AML-193 (cell line): ENCODE measurements at places on chromosomes 5 and 9.
A peak's percentile ranks its signal among the peaks of the same experiment; 100 is the strongest.

DNA sequence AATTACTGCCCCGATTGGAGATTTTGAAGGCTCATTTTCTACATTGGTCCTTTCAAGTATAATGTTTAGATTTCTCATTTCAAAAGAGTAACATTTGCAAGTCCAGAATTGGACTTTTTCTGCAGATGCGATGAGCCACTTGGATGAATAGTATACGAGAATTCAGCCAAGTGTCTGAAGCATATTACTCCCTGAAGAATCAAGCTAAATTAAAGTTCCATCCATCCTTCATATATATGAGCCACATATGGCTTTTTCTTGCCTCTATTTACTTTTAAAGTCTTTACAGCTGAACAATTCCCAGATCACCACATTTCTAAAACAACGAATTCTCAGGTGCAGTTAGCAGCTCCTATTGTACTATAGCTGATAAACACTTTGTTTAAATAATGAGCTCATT is 288.7 kb downstream of the CEMIP2 start:
- DNase-seq = no peak

- no peak for DNase-seq
Observed at GRCh38 chr5:110478895-110479294, 247.6 kb downstream of the TMEM232 start.

DNA sequence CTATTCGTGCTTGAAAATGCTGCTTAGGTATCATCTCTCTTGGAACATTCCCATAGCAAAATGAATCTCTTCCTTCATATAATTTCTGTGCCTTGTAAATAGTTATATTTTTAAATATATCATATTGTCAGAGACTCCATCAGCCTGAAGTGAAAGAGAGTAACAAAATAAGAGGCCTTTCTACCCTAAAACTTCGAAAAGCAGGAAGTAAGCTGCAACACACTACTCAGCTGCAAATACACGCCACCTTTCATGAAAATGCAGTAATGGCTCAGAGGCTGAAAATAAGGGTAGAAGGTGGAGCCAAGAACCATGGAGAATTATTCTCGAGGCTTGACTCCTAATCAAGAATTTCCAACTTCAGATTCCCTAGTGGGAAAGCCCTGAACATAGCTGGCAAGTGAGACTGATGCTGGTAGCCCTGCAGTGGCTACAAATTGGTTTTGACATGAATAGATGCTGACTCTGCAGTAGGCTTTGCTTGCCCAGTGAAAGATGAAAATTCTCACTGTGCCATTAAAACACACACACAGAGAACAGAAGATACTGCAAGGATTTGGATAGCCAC is 30.2 kb upstream of the PTGER4 start:
- no peak for DNase-seq

DNA sequence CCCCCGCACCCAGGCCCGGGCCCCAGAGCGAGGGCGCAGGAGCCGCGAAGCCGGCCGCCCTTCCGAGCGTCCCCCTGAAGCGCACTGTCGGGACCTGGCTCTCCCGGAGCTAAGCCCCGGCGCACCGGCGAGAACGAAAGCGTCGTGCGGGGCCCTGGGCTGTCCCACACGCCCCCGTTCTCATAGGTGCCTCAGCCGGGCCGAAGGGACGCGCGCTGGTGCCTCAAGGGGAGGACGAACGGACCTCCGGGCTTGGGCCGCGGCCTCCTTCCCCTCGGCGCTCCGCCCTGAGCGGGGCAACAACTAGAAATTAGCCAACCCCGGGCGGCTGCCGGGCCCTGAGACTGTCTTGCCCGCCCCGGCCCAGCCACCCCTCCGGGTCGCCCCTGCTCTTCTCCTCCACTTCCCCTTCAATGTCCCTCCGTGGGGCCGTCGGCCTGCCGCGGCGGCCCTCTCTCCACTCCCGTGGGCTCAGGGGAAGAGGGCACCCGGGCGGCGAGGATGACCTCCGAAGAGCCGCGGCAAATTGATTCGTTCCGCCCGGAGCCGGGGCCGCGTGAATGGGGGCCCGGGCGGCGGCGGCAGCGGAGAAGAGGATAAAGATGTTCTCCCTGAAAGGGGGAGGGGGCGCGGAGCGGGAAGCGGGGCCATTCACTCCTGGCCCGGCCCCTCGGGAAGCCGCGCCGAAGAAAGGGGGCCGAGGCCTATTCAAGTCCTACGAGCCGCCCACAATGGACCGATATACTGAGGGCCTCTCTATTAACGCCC is 3.5 kb upstream of the PRDM12 start:
- no peak for DNase-seq

DNA sequence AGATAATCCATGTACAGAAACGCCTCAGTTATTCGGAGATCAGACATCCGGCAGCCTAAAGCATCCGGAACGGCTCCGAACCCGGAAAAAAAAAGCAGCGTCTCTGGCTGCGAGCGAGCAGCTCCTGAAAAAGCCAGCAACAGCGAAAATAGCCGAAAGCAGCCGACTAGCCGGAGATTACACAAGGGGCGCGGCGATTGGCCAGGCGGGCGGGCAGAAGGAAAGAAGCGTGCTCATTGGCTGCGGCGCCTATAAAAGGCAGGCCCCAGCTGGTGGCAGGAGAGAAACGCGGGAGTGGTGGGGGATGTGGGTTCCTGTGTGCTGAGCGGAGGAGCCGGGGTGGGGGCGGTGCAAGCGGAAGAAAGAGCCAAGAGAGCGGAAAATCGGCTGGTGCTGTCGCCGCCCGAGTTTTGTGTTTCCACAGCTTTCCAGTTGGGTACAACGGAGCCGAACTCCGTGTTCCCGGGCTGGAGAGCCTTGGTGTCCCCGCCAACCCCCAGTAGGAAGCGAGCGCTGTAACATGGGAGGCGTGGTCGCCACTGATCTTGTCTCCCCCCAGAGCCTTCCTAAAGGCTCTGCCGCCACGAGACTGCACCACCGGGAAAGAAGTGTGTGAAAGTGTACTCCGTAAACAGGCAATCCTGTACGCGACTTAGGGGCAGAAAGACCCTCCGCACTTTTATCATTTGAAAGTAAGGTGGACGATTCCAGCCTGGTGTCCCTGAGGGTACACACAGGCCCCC is at the start of gene ARL15:
Gene ARL15 (minus strand): TSS at position 141 of the 743 bp plus-strand sequence.
- DNase-seq = peak; percentile 97

DNA sequence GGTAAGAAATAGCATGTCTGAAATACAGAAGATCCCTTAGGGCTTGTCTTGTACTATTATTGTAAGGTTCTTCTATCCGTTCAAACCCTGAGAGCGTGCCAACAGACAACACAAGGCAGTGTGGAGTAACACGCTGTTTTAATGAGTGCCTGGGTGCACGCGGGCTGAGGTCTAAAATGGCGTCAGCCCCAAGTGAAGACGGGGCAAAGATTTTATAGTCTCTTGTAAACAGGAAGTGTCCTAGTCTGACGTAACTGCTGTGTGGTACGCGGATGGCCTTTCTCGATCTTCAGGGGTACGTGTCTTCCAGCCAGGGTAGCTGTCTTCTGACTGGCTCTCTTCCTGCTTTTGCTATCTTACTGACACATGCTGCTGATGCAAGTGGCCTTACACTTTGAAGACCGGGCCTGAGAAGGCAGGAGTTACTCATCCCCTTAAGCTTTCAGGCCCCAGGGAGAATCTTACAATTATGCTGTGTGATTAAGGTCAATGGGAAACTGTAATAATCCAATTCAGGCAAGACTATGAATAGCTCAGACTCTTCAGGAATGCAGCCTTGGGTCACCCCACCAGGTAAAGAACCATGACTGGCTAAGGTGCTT is 1812.0 kb upstream of the CDH9 start:
- no peak for DNase-seq

DNA sequence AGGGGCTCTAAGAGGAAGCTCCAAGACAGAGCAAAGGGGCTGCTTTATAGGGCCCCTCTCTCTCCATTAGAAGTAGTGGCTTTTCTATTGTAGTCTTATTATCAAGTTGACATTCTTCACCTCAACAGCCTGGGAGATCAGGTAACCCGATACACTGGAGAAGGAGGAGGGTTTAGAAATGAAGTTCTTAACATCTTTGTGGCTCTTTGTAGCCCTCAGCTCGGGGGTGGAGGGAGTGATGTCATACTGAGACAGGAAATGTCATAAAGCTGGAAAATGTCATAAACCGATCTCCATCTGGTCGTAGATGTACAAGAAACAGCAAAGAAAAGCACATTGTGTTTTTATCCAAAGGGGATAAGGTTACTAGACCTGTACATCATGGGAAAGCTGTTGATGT is 17.9 kb downstream of the PDZD2 start:
- no peak for DNase-seq

DNA sequence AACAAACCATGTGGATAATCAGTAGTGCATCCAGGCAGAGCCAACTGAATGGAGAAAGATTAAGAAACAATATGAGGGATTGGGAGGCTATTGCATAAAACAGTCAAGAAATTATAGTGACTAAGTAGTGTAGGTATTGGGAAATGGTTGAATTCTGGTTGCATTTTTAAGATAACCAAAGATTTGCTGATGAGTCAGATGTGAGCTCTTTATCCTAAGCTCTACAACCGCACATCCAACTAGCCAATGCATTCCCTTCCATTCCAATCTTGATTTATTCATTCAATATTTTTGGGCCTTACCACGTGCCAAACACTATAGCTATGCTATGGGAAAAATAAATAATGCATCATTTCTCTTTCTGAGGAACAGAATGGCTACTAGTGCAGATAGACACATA is 524.5 kb upstream of the RGMB start:
- no peak for DNase-seq

- DNase-seq = no peak
Observed at GRCh38 chr9:92992549-92992948, 45.2 kb downstream of the FGD3 start.

DNA sequence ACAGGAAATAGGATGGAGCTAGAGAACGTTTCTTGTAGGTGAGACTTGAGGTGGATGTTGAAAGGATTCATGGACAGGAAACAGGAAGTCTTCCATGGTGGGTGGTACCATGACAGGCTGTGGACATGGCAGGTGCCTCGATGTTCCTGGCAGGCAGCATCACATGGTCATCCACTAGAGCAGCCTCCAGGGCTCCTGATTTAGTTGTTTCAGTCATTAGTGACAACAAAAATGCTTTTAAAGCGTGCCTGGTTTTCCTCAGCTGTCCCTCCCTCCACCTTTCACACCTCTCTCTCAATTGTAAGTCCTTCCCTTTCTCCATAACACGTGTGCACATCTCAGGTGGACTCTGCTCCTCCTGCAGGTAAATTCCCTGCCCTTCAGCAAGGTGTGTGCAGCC is 25.2 kb upstream of the ASPN start:
- no peak for DNase-seq

GRCh38 chr5:143205386-143205785 is 198.1 kb downstream of the NR3C1 start:
- no peak for DNase-seq
